ENCODE measurements at places on chromosomes 16 and 17. TPM values are rescaled to one million over a fixed set of nuclear protein-coding genes. Genes with fewer than 3 reads are reported as not detected.

DNA sequence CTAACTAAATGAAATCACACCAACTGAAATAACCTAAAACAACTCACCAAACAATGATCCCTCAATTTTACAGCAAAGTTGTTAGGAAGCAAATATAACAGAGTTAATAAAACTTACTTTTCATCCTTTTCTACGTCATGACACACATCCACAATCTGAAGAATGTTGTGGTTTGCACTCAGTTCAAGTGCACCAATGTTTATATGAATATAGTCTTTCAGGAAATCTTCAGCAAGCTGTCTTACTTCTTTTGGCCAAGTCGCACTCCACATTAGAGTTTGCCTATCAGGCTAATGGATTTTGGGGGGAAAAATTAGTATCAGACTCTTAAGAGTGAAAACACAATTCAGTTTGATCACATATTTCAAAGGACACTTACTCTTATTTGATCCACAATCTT, 3.3 kb downstream of the DDX5 start:
- no peak for DNase-seq

DNA sequence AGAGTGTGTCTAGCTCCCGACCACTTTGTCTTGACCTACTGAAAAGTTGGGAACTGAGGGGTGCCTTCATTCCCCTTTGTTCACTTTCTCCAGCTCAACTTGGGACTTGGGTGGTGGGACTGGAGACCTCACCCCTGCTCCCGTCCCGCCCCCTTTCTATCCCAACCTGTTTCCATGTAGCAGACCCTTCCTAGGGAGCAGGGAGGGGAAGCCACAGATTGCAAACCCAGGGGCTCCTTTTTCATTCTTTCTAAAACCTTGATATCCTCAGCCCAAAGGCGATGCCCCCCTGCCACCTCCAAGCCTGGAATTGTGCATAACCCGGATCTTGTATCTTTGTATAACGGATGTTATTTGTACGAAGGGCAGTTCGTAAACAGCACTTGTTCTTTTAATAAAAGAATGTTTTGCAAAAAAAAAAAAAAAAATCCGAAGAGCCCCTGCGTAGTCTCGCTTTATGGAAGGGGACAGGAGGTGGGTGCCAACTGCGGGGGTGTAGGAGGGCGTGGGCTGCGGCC, 714 bp upstream of the CISD3 start:
- DNase-seq: no peak

DNA sequence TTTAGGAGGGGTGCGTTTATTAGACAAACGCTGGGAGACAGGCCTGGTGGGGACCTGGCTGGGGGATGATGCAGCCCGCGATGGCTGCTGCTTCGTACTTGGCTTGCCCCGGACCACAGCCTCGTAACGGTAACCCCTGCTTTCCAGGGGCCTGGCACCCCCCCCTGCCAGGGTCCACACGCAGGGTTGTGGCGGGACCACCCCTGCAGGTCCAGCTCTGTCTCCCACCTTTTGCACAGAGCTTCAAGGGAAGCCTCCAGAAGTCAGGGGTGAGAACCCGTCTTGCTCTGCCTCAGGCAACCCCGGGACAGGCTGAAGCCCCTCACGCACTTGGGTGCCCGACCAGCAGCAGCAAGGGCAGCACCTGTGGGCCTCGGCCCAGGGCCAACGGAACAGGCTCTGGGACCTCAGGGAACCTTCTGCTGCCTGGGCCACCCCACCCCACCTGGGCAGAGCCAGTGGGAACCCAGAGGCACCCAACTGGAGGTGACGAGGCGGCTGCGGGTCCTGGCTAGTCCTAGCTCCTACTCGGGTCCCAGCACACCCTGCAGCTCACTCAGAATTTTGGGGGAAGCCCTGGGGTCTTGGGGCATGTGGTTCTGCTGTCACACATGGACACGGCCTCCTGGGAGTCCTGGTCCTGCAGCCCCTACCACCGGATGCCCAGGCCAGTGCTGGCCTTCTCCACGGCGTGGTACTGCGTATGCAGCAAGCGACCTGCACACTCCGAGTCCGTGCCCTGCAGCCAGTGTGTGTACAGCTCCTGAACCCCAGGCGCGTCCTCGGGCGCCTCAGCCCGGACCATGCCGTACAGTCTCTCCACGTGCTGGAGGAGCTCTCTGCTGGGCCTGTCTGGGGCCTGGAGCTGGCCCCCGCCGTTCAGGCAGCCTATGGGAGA, 3.1 kb downstream of the HAGHL start:
- no peak for DNase-seq

DNA sequence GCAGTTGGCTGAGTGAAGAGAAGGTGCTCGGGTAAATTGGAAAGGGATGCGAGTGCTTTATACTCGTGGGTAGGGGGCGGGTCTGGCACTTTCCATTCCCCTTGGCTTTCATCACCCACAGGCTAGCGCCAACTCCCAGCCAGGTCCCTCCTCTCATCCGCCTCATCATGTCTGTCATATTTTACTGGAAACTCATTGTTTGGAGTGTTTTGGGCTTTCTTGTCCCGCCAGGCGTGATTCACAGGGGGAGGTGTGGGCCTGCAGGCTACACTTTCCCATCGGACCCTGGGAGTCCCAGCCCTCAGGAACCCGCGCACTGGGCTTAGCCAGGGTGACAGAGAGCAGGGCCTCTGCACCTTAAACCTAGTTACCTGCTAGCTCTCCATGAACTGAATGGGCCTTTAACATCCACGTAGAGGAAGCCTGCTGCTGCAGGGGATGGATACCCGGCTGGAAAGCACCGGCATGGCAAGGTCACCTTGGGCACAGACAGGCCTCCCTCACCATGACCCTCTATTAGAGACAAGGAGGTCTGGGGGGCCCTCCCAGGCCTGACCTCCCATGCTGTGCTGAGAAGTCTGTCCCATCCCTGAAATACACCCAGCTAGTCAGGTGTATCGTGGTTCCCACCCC, at the start of gene KRT14:
KRT14 (minus strand) TSS at position 33 of the 633 bp plus-strand sequence. CDS start 61 bp downstream, outside the sequence.
- DNase-seq: no peak

DNA sequence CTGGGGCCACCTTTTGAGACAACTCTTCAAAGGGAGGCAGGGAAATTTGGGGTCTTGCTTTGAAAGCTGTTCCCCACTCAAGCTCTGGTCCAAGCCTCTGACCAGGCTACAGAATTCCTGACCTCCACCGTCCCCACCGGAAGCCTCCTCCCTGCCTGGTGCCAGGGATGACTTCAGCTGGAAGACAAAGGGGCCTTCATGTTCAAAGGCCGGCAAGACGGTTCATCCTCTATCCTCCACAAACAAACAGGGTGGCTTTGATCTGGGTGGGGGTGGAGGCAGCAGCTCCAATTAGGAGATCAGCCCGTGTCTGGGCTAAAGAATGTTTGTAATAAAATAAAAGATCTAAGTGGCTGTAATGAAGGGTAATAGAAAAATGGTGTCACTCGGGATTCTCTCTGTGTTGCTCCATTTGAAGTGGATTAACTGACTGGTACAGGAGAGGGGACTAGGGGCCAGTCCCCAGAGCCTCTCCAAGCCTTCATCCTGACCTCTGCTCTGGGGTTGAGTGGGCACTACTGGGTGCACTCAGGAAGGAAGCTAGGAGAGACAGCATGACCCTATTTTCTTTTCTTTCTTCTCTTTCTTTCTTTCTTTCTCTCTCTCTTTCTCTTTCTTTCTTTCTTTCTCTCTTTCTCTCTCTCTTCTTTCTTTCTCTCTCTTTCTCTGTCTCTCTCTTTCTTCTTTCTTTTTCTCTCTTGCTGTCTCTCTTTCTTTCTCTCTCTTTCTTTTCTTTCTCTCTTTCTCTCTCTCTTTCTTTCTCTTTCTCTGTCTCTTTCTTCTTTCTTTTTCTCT, 27.5 kb upstream of the NKD1 start:
- no peak for DNase-seq

DNA sequence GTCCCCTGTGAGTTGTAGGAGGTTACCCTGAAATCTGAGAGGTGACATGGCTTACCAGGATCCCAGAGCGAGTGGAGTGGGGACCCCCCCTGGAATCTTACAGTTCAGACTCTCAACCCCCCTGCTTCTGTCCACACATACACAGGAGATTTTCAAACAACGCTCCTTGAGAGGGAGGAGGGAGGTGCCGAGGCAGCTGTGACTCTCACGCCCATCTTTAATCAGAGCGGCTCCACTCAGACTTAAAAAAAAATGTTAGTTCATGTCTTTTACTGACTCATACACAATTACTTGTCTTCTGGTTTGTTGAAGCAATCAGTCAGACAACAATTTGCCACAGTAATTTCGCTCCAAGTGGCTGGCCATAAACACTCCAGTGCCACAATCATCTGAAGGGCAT, 15.4 kb upstream of the TMEM220 start:
- DNase-seq: no peak

DNA sequence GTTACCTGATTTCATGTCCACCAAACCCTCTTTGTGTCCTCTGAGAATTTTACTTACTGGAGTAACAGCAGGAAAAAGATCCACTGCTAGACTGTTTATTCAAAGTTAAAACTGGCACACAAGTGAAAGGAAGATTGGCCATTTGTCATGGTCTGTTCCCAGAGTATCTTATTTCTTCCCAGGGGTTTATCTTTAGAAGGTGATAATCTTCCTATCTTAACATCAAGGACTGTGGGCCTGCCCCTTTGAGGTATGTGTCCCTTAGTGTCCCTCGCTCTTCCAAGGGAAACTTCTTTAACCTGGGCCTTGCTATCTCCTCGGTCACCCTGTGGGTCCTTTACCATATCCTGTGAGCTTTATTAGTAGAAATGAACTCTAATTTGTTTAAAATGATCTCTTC, 49.7 kb downstream of the ARHGAP44 start:
- no peak for DNase-seq

DNA sequence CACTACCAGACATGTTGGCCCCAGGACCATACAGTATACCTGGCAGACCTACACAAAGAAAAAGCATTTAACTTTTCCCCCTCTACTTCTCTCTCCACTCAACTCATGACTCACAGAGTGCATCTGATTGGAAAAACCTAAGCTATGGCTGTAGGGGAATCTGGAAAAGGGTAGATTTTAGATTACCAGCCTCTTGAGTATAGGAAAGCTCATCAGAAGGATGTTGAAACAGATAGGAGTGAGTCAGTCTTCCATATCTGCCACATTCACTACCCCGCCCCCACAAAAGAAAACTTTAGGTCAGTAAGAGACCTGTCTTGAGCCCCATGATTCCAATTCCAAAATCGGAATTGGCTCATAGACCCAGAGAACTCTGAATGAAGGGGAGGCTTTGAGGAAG, 12.3 kb downstream of the KRT9 start:
- DNase-seq: no peak

DNA sequence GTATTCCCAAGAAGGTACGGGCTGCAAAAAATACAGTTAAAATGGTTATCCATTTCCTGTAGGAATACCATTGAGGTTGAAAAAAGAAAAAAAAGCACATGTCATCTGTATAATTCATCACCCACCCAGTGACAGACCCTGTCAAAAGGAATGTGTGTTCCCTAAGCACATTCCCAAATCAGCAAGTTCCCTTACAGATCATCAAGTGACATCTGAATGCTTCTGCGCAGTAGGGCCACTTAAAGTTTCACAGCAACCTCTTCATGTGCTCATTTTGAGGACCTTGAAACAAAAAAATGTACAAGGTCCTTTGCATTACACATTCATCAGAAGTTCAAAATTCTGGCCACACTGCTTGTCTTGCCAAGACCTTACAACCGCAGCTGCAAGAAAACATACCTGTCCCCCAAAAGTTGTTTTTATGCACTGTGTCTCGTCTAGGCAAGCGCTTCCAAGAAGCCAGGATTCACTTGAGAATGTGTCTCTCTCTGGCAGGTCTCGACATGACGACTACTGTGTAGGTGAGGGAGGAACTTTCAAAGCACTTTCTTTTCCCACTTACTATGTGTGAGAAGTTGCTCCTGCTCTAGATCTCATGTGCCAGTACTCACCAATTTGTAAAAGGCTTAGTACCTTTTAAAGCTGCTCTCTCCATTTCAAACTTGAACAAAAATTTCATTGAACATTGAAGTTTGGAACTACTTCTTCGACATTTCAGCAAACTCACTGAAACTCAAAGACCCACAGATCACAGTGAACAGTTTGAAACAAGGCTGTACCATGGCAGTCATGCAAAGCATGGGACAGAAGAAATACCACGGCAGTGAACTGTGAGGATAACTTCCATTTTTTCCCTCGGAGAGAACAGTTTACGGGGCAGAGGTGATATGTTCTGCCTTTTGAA, 4.3 kb upstream of the POLG2 start:
- DNase-seq: no peak

DNA sequence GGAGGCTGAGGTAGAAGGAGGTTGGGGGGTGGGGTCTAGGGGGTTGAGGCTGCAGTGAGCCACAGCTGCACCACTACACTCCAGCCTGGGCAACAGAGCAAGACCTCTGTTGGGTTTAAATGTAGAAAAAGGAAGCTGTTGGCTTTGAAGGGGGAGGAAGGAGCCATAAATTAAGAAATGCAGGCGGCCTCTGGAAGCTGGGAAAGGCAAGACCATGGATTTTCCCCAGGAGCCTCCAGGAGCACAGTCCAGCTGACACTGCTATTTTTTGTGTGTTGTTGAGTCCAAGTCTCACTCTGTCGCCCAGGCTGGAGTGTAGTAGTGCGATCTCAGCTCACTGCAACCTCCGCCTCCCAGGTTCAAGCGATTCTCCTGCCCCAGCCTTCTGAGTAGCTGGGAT, 15.9 kb downstream of the LITAF start:
- DNase-seq: no peak

DNA sequence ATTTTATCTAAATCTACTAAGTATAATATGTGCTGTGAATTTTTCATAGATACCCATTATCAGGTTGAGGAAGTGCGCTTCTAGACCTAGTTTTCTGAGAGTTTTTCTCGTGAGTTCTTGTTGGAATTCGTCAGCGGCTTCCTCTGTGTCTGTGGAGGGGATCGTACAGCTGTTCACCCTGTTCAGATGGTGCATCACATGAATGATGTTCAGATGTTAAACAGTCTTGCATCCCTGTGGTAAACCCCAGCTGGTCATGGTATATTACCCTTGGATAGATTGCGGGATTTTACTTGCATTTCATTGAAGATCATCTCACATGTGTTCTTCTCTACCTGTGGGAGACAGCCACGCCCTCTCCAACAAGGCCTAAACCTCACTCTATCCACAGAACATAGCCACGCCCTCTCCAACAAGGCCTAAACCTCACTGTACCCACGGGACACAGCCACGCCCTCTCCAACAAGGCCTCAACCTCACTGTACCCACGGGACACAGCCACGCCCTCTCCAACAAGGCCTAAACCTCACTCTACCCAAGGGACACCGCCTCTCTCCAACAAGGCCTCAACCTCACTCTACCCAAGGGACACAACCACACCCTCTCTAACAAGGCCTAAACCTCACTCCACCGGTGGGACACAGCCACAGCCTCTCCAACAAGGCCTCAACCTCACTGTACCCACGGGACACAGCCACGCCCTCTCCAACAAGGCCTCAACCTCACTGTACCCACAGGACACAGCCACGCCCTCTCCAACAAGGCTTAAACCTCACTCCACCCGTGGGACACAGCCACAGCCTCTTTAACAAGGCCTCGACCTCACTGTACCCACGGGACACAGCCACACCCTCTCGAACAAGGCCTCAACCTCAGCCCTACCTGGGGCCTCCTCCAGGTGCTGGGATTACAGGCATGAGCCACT, 180.2 kb upstream of the CHMP6 start:
- no peak for DNase-seq

DNAI2 gene
- not detected for total RNA-seq

GUCY2D gene
- total RNA-seq: not detected

ARHGAP44 gene
- total RNA-seq: 0.22 TPM

KRT27 gene
- not detected for total RNA-seq

CLEC18A gene
- total RNA-seq: not detected

BRIP1 gene
- 4.4 TPM for total RNA-seq

LHX1 gene
- not detected for total RNA-seq

CDRT15 gene
- not detected for total RNA-seq

CA10 gene
- not detected for total RNA-seq

GP1BA gene
- not detected for total RNA-seq
